ENCODE measurements at places on chromosomes 1 and 21. TPM values are rescaled to one million over a fixed set of nuclear protein-coding genes. Genes with fewer than 3 reads are reported as not detected.

GRCh38 chr1:242523719-242524570 is 552 bp downstream of the PLD5 start:
- no peak for DNase-seq
- H3K36me3 ChIP-seq = no peaks in the 10 kb centered on the region
- no peak overlapping the region for H3K27ac ChIP-seq
- no peak overlapping the region for H3K4me3 ChIP-seq
- H3K4me1 ChIP-seq = peaks cover 3% of the 10 kb centered on the region
- peaks cover 50% of the 10 kb centered on the region for H3K27me3 ChIP-seq

GRCh38 chr1:225652729-225653462 is at the start of gene ENAH:
TSS of gene ENAH (minus strand) at chr1:225653123. CDS start at chr1:225652690, 433 bp downstream.
- DNase-seq = no peak
- H3K27ac ChIP-seq = peak within 1 kb of the TSS; percentile 40
- peaks cover 29% of the 10 kb centered on the region for H3K27me3 ChIP-seq
- peak within 1 kb of the TSS; percentile 75 for H3K4me3 ChIP-seq
- no peaks in the 10 kb centered on the region for H3K36me3 ChIP-seq

Gene RASAL2
- not detected for total RNA-seq

Gene RNF2
- total RNA-seq = 20.8 TPM

- H3K27me3 ChIP-seq = no peaks in the 10 kb centered on the region
- peak overlapping the region; percentile 89 for H3K27ac ChIP-seq
- DNase-seq = no peak
- peak overlapping the region; percentile 40 for H3K4me3 ChIP-seq
- peaks cover 39% of the 10 kb centered on the region for H3K4me1 ChIP-seq
These were observed 31.3 kb downstream of the SMAP2 start for GRCh38 chr1:40404670-40405462.

- no peaks in the 10 kb centered on the region for H3K4me1 ChIP-seq
- DNase-seq = no peak
- H3K4me3 ChIP-seq = no peak overlapping the region
- no peak overlapping the region for H3K27ac ChIP-seq
These were observed 36.4 kb downstream of the PRKCZ start for GRCh38 chr1:2086446-2087078.

Gene TIAM1
- total RNA-seq = 125 TPM

Gene ILDR2
- 2.1 TPM for total RNA-seq

DNA sequence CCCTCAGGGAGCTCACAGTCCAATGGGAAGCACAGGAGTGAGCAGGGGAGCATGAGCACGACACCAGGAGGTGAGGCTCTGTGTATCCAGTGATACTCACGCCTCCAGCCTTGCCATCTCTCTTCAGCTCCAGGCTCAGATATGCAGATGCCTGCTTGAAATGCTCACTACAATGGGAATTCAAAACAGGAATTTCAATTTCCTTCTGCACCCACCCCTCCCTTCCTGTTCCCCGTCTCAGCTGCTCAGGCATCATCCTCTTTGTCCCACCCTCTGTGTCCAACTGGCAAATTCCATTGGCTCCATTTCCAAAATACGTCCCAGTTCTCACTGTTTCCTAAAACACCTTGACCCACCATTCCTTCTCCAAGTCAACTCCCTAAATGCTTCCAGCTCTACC is 58.9 kb downstream of the FBXO2 start:
- H3K27me3 ChIP-seq = peaks cover 20% of the 10 kb centered on the region
- no peak for DNase-seq
- H3K36me3 ChIP-seq = no peaks in the 10 kb centered on the region
- H3K4me1 ChIP-seq = no peaks in the 10 kb centered on the region
- no peak overlapping the region for H3K27ac ChIP-seq

Gene CLCNKA
- 0.24 TPM for total RNA-seq

- H3K4me1 ChIP-seq = peaks cover 5% of the 10 kb centered on the region
- peak overlapping the region; percentile 47 for H3K4me3 ChIP-seq
- DNase-seq = no peak
- no peaks in the 10 kb centered on the region for H3K36me3 ChIP-seq
- no peak overlapping the region for H3K27ac ChIP-seq
These were observed 213.1 kb downstream of the HHAT start for GRCh38 chr1:210541680-210542358.

Data from natural killer cell treated with Interleukin-12 subunit alpha and Interleukin-12 subunit beta and Interleukin-15 and Interleukin-18, amount 100 ng/mL, for 72 hours (primary cell).